ENCODE measurements at places on chromosomes 2 and 18.
A peak's percentile ranks its signal among the peaks of the same experiment; 100 is the strongest.

DNA sequence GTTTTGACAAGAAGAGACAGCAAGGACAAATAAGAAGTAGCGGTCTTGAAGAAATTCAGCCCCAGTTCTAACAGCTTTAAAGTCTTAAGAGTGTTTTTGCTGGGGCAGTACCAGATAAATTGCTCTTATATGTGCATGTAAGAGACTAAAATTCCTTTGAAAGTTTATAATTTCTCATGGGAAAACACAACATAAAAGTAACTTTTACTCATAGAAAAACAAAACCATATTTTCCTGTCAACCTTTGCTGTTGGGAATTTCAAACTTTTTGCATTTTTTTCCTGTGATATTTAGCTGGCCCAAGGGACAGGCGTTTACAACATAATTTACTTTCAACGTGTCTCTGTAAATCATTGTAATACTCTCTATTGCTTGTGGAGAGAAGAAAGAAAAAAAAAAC, 767.8 kb upstream of the ZEB2 start:
- no peak for DNase-seq

- peak; percentile 7 for DNase-seq
Measured at GRCh38 chr18:26089293-26090129, 902 bp downstream of the SS18 start.

DNA sequence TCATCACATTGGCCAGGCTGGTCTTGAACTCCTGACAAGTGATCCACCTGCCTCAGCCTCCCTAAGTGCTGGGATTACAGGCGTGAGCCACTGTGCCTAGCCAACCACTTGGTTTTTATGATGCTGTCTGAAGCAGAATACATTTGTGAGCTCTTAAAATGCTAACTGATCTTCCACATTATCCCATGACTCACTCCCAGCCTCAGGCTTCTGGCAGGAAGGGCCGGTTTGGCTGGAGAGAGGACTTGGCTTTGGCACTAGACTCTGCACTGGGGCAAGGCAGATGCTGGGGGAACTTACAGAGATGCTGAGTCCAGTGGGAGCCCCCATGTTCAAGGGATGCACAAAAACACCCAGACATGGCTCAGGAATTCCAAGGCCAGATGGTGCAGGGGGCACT, 40.5 kb upstream of the SH3BP4 start:
- DNase-seq, result no peak

DNA sequence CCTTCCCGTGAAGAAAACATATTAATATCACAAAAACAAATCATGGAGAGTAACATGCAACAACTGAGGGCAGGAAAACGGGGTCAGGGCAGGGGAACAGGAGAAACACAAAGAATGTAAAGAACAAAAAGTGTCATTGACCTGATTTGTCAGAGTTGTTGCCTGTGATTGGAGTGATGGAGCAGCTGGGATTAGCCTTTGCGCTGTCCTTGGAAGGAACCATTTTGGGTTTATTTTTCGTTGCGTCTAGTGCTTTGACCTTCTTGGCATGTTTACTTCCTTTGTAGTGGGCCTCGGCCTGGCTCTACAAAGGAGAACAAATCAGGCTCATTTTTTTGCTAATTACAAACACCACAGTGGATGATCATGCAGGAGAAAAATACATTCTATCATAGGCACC, 218.5 kb upstream of the SESTD1 start:
- DNase-seq, result no peak

DNA sequence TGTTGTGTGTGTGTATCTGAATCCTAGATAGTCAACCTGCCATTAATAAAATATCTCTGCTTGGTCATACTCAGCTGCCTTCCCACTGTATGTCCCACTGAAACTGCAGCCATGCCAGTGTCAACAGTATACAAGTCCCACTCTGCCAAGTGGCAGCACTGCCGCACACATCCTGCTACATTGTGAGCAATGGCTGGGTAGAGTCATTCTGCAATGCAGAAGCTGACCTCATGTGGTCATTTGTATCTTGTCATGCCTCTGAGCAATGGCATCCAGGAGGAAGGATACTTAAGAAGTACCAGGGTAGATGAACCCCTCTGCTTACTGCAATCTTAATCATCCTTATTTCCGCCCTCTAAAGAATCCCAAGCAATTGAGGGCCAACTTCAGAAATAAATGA, 302.2 kb upstream of the DDX18 start:
- DNase-seq, result no peak

- DNase-seq, result no peak
Measured at GRCh38 chr2:238939074-238939473, 91.2 kb downstream of the TWIST2 start.

DNA sequence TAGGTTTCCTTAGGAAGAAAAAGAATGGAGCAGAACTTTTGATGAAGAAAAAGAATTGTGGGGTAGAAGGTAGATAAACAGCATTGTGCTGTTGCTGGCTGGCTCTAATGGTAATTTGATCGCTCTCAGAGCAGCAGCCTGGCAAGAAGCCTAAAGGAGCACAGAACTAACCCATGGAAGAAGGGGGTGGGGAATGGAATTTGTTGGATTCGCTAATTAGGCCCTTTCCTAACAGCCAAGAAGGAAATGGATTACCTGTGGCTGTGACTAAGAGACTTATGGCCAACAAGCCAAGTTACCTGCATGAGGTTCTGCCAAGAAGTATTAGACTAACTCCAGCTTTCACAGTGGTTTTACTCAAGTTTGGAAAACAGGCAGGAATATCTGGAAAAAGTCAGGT, 210.6 kb downstream of the IKZF2 start:
- DNase-seq, result no peak

DNA sequence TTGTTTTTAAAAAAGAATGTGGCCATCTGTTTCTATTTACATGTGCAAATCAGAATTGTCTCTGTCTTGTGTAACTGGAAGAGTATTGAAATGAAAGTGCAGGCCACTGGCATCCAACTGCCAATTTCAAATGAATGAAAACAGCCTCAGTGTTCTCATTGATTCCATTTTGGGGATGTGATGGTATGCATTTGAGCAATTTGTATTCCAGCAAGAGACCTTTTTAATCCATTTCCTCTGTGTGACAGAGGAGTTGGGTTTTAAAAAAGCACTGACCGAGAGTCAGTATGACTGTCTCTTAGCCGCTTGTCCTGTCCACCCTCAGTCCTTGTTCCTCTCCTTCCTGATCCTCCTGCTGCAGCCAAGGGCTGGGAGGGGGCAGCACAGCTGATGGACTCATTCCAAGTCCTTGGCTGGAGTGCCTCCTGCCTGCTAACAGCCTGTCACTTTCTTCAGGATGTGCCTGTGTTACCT, 50.0 kb downstream of the ASAP2 start:
- no peak for DNase-seq

GRCh38 chr2:7191932-7192331, 274.7 kb downstream of the RNF144A start:
- no peak for DNase-seq

- no peak for DNase-seq
Measured at GRCh38 chr2:233799087-233799665, 21.0 kb downstream of the MROH2A start.

DNA sequence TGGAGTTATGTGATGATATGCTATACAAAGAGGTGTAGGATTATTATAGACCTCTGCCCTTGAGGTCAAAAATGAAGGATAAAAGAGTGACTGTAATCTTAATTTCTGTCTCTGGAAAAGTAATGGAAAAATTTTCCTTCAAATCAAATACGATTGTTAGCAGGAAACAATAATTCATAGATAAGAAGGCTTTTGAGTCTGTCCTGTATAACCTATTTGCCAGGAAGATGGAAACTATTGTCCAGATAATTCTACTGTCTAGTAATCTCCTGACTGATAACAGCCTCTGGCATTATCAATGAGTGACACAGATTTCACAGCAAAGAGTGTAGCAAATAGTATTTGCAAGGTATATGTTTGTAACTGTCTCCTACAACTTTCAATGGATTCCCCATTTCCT, 307.8 kb downstream of the MTX2 start:
- no peak for DNase-seq

DNA sequence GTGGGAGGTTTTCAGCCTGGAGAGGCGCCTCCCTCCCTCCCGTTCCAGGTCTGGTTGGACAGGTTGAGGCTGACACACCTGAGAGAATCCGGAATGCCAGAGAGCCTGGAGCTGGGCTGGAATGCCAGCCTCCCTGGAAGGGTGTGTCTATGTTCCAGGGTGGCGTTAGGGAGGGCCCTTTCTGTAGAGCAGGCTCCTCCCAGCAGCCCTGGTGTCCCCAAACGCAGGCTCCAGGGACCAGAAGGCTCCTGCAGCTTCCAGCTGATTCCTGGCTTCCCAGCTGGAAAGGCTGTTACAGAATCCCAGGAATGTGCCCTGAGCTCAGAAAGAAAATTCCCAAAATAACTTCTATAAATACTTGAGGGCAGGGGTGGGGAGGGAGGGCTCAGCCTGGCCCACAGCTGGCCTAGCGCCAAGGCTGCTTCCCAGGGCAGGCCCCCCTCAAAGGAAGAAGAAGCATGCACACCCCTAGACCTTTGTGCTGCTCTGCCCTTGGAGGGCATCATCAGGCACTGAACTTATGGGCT, 85.4 kb downstream of the STPG4 start:
- DNase-seq, result no peak

GRCh38 chr2:176638167-176639015, 369.1 kb downstream of the MTX2 start:
- DNase-seq, result peak; percentile 69

DNA sequence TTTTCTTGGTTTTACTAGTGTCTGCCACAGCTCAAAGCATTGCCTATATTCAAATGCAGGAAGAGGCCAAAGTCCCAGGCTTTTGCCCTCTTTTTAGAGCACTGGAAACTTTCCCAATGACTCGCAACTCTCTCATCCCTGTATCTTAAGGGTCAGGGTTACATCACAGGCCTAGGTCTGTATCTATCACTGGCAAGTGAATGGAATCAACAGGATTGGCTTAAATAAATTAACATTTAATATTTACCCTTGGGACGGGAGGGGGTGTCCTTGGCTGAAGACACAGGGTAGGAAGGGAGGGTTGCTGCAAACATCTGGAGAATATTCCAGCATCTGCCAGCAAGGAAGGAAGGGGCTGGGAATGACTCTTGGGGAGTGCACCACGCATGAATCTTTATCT, 242.6 kb downstream of the SLC4A3 start:
- DNase-seq, result no peak

GRCh38 chr2:38650012-38650411, 15.9 kb upstream of the GALM start:
- DNase-seq, result no peak

GRCh38 chr2:71813807-71814470, 333.7 kb downstream of the CYP26B1 start:
- DNase-seq, result no peak

GRCh38 chr2:45432406-45432805, 178.7 kb downstream of the SRBD1 start:
- DNase-seq, result no peak

Data from activated naive CD4-positive, alpha-beta T cell treated with anti-CD3 and anti-CD28 coated beads for 36 hours (primary cell).